ENCODE measurements at places on chromosomes 4 and X. TPM values are rescaled to one million over a fixed set of nuclear protein-coding genes. Genes with fewer than 3 reads are reported as not detected.

Gene METTL14
- total RNA-seq: 51.3 TPM

GRCh38 chr4:3145234-3145924 lies 70.9 kb downstream of the HTT start:
- no peak for DNase-seq
- peaks cover 15% of the 10 kb centered on the region for H3K36me3 ChIP-seq
- no peaks in the 10 kb centered on the region for H3K27me3 ChIP-seq
- no peak overlapping the region for H3K4me3 ChIP-seq

- peak; percentile 13 for DNase-seq
- H3K27ac ChIP-seq: peak overlapping the region; percentile 93
- no peaks in the 10 kb centered on the region for H3K27me3 ChIP-seq
- peaks cover 40% of the 10 kb centered on the region for H3K4me1 ChIP-seq
Observed at GRCh38 chr4:140095694-140096482, 58.1 kb downstream of the MAML3 start.

- H3K27ac ChIP-seq: no peak overlapping the region
- DNase-seq: no peak
- no peak overlapping the region for H3K4me3 ChIP-seq
- H3K27me3 ChIP-seq: no peaks in the 10 kb centered on the region
- H3K4me1 ChIP-seq: no peaks in the 10 kb centered on the region
Observed at GRCh38 chr4:137421796-137422195, 110.5 kb downstream of the PCDH18 start.

DNA sequence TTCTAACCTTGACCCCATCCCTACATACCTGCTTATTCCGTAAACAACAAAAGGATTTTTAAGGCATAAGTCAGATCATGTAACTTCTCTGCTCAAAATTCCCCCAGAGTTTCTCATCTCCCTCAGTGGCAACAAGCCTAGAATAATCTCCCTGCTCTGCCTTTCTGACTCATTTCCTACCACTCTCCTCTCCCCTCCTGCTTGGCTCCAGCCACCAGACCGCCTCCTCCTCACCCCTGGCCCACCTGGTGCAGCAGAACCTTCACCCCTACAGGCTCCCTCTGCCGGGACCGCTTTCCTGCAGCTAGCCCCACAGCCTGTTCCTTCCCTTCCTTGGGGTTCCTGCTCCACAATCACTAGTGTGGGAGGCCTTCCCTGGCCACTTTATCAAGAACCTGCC lies 32.1 kb downstream of the TSPAN5 start:
- no peaks in the 10 kb centered on the region for H3K36me3 ChIP-seq
- H3K27ac ChIP-seq: peak overlapping the region; percentile 49
- peak overlapping the region; percentile 43 for H3K4me3 ChIP-seq
- H3K4me1 ChIP-seq: peaks cover 49% of the 10 kb centered on the region
- H3K27me3 ChIP-seq: no peaks in the 10 kb centered on the region

- no peak overlapping the region for H3K4me3 ChIP-seq
- no peak overlapping the region for H3K27ac ChIP-seq
- peaks cover 4% of the 10 kb centered on the region for H3K27me3 ChIP-seq
- no peak for DNase-seq
- no peaks in the 10 kb centered on the region for H3K4me1 ChIP-seq
Observed at GRCh38 chr4:74013264-74013663, 14.8 kb upstream of the CXCL5 start.

GRCh38 chr4:170428929-170429328 lies 339.2 kb upstream of the AADAT start:
- no peak overlapping the region for H3K4me3 ChIP-seq
- no peaks in the 10 kb centered on the region for H3K27me3 ChIP-seq
- H3K36me3 ChIP-seq: no peaks in the 10 kb centered on the region
- no peak overlapping the region for H3K27ac ChIP-seq

DNA sequence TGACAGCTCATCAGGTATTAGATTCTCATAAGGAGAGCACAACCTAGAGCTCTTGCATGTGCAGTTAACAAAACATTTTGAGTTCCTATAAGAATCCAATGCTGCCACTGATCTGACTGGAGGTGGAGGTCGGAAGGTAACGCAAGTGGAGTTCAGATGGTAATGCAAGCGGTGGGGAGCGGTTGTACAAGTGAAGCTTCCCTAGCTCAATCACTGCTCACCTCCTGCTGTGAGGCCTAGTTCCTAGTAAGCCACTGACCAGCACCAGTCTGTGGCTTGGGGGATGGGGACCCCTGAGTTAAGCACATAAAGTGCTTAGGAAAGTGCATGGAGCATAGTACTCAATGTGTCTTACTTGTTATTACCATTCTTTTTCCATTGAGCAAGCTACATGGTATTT lies 983.2 kb upstream of the IGFBP7 start:
- no peak overlapping the region for H3K4me3 ChIP-seq
- H3K4me1 ChIP-seq: no peaks in the 10 kb centered on the region
- H3K27ac ChIP-seq: no peak overlapping the region
- H3K27me3 ChIP-seq: no peaks in the 10 kb centered on the region

DNA sequence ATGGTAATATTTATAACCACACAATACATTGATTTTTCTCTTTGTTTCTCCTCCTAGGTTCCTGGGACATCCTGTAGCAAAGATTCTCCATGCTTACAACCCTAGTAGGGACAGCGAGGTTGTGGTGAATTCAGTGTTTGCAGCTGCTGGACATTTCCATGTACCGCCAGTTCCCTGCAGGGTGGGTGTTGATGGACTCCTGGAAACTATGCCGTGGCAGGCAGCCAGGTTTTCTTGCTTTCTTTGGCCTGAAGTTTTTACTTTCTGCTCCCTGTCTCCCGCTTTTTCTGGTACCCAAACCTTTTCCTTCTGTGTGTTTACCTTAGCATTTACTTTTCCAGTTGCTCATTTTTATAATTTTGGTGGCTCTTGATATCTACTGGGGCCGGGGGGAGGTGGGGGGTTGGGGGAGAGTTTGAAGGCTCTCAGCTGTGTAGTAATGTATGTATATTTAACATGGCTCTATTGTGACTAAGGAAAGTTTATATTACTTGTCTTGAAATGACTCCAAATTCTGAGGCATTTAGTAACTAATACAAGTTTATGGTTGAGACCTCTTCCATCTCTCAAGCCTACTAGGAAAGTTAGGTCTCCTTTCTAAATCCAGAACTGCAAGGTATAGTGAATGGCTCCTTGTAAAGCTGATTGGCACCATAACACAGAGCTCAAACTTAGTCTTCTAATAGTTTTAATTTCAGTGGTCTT lies 89.7 kb downstream of the TMEM131L start:
- no peak for DNase-seq
- peaks cover 22% of the 10 kb centered on the region for H3K4me1 ChIP-seq
- H3K4me3 ChIP-seq: no peak overlapping the region
- peak overlapping the region; percentile 54 for H3K27ac ChIP-seq
- no peaks in the 10 kb centered on the region for H3K27me3 ChIP-seq

DNA sequence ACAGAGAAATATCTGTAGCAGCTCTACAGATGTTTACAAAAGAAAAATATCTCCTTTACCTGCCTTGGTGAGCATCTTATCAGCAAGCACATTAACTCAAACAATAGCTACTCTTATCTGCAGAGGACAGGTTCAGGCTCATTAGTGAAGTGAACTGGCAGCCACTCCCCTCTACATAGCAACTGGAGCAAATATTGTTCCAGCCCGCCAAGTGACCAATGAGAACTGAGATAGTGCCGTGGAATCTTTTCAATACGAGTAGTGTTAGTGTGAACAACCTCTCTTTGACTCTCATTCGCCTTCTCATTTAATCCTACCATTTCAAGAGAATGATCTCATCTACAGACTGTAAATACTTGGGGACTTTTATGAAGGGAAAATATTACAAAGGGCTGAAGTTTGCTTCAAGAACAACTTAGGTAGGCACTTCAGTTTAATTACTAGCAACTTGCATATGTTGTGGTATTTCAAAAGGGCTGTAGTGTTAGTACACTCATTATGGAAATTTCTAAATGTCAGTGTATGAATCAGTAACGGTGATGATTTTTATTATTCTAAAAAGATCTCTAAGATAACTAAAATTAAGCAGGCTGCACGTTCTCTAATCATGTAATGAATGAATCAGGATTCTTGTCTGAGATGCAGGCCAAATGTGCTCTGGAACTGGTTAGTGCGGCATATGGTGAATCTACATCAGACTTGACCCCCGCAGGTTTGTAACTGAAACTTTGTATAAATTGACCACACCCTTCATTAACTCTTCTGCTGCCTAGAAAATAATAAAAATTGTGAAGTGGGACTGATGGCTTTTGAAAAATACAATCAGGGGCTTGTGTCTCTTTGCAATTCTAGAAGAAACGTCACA lies 72.4 kb downstream of the PALLD start:
- H3K27me3 ChIP-seq: peaks cover 23% of the 10 kb centered on the region
- no peak overlapping the region for H3K4me3 ChIP-seq
- no peak for DNase-seq
- no peak overlapping the region for H3K27ac ChIP-seq
- peaks cover 3% of the 10 kb centered on the region for H3K4me1 ChIP-seq
- H3K36me3 ChIP-seq: peaks cover 4% of the 10 kb centered on the region

Gene ARHGEF6
- 68.6 TPM for total RNA-seq

DNA sequence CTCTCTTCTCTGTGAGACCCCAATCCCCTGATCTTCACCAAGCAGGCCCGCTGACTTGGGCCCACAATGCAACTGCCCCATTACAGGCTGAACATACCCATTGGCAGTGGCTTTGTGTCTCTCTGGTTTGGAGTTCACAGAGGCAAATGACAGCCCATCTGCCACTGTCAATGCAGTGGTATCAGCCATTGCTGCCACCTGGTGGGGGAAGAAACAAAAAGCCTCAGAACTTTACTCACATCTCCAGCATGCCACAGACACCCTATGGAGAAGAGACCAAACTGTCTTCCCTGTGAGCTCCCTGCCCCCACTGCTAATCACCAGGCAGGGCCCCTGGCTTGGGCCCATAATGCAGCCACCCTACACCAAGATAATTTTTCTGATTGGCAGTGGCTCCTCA lies 729.3 kb upstream of the ACTRT1 start:
- H3K27ac ChIP-seq: no peak overlapping the region
- no peaks in the 10 kb centered on the region for H3K27me3 ChIP-seq

Gene MAGEA2
- not detected for total RNA-seq

DNA sequence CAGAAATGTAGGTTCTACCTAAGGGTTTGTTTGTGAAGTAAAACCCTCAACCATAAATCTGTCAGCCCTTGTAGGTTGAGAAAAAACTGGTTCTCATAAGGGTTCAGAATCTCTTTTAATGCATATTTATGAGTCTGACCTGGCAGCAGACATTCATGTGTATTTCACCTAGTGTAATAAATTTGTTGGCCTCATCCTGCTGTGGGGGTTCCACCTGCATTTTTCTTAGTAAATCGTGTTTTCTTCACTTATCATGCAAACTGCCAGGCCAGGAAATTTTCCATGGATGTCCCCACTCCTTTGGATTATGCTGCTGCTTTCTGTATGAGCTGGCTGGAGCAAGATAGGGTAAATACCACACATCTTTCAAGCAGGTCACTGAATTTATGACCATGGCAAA lies 42.4 kb downstream of the KLHL13 start:
- no peak overlapping the region for H3K4me3 ChIP-seq
- no peak overlapping the region for H3K27ac ChIP-seq
- no peak for DNase-seq
- no peaks in the 10 kb centered on the region for H3K36me3 ChIP-seq
- H3K27me3 ChIP-seq: no peaks in the 10 kb centered on the region

Gene ATOH1
- total RNA-seq: not detected
